ENCODE measurements at places on chromosomes 13 and 19.

GRCh38 chr19:46173886-46174480 lies 25.9 kb downstream of the IGFL2 start:
- DNase-seq: no peak

DNA sequence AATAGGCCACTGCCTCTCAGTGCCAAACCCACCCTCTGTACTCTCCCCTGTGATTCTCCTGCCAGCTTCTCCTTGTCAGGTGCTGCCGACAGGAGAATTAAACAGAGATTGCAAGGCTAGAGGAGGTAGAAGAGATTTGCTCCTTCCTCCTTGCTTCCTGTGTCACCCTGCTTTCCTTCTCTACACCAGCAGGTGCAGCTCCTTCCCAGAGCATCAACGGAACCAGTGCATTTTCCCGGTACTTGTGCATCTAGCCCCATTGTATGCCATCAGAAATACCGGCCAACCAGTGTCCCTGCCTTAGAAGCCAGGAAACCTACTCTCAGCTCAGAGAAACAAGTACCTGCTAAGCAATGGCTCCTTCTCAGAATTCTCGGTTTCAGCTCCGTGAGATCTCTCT lies 253.2 kb downstream of the SUCLA2 start:
- DNase-seq: no peak

GRCh38 chr19:35347171-35347929 lies at the start of gene FFAR1:
Gene FFAR1, plus strand, starts transcription at chr19:35347902. Its CDS starts 3,650 bp downstream, at chr19:35351552.
- no peak for DNase-seq

- DNase-seq: peak; percentile 56
Measured at GRCh38 chr13:52348071-52348470, 57.9 kb downstream of the THSD1 start.

GRCh38 chr13:98959291-98959690 lies 18.6 kb downstream of the DOCK9 start:
- no peak for DNase-seq

DNA sequence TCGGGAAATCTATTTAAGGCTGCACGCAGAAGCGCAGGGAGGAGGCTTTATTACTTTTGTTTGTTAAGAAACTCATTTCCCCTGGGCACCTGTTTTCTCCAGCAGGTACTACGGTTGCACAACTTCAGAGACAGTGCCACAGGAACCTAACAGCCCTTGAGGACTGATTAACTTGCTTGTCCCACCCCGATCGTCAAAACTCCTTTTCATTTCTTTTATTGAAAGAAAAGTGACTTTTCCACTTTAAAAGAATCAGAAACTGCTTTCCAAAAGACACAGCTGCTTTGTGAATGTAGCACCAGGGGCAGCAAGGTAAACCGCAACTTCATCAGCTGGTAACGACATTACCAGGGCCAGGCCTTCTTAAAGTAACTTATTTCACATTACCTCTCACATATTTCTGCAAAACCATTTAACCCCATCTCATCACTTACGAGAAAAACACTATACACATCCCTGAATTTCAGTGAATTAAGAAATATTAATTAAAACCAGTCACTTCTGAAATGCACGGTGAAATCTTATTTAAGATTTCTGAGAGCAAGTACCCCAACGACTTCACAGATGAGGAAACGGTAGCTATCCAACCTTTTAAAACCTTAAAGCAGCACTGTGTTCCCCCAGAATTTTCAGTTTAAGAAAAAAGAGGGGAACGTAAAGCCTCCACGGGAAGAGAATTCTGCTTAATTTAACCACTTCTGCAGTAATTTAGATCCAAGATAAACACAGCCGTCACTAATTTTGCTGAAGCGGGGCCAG lies 1.4 kb downstream of the ANKRD10 start:
- DNase-seq: no peak

- peak; percentile 72 for DNase-seq
Measured at GRCh38 chr13:113562085-113562749, 22.3 kb upstream of the TFDP1 start.

DNA sequence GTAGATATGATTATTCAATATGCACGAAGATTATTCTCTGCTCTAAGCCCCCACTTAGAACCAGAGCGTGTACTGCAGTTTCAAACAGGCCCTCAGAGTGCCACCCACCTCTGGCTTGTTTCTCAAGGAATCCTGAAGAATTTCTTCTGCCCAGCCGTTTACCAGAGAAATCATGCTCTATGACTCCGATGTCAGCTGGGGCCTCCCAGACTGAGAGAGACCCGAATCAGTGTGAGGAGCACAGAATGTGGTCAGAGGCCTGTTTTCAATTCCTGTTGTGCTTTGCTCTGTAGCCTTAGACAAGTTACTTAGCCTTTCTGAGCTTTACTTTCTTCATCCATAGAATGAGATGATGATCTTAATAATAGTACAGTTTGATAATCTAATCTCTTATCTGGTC lies 5.5 kb downstream of the PNMA8C start:
- DNase-seq: no peak

- DNase-seq: no peak
Measured at GRCh38 chr13:20704459-20705069, 1.1 kb downstream of the IL17D start.

DNA sequence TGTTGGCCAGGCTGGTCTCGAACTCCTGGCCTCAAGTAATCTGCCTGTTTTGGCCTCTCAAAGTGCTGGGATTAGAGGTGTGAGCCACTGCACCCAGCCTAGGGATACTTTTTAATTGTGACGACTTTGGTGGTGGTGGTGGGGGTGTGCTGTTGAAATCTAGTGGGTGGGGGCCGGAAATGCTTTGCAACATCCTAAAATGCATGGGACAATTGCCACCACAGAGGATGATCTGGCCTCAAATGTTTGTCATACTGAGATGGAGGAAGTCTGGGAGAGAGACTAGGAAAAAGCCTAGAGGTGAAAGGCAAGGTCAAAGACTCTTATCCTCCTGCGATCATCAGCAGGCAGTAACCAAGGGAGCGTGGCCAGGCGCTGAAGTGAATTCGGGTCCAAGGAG lies 1.4 kb downstream of the NWD1 start:
- no peak for DNase-seq

DNA sequence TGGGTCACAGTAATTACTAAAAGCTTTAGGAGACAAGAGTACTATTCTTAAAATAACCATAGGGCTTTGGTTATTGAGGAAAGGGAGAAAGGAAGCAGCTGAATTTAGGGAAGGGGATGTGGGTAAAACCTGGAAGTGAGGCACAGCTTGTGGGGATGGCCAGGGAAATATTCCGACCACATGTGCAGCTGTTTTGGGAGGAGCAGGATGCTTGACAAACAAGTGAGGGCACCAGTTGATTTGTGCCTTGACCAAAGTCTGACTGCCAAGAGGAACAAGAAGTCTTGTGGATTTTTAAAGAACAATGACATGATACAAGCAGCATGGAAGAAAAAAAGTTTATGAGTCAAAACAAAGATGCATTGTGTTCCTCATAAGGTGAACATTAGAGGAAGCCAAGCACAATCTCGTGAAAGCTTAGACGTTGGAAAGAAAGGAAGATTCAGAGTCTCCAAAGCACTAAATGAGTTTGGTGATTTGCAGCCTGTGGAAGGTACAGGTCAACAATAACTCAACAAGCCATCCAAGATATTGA lies 108.5 kb upstream of the GPC6 start:
- peak; percentile 15 for DNase-seq

DNA sequence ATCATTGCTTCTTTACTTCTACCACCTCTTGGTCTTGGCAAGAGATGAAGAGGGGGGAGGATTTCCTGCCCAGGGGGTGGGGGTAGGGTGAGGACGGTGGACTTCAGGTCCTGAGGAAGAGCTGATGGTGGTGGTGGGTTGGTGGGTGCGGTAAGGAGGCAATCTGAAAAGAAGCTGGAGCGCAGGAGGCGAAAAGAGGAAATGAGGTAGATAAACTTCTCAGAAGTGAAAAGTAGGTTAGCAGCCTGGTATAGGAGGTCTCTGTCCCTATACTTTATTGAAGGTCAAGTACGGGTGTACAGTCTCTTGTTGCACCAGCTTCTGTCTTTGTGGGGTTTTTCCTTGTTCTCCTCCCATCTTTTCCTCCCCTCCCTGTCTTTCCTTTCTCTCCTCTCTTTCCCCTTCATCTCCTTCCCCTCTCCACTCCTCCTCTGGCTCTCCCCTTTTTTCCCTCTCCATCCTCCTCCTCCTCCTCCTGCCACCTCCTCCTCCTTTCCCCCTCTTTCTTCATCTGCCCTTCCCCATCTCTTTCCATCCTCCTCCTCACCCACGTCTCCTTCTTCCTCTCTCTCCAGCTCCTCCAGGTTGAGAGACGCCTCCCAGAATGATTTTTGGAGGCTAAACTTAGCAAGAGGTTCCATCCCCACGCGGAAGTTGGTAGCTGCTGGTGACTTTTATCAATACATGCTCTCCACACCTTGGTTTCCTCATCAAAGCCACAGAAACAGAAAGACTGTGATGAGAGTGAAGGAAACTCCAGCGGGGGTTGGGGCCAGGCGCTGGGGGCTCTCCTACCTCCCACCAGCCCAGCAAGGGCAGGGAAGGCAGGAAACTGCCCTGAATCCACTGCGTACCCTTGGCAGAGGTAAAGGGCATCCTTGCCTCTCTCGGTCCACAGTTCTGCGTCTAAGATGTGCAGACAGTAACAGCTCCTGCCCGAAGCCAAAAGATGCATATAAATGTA lies 15.3 kb downstream of the TNFSF14 start:
- no peak for DNase-seq

DNA sequence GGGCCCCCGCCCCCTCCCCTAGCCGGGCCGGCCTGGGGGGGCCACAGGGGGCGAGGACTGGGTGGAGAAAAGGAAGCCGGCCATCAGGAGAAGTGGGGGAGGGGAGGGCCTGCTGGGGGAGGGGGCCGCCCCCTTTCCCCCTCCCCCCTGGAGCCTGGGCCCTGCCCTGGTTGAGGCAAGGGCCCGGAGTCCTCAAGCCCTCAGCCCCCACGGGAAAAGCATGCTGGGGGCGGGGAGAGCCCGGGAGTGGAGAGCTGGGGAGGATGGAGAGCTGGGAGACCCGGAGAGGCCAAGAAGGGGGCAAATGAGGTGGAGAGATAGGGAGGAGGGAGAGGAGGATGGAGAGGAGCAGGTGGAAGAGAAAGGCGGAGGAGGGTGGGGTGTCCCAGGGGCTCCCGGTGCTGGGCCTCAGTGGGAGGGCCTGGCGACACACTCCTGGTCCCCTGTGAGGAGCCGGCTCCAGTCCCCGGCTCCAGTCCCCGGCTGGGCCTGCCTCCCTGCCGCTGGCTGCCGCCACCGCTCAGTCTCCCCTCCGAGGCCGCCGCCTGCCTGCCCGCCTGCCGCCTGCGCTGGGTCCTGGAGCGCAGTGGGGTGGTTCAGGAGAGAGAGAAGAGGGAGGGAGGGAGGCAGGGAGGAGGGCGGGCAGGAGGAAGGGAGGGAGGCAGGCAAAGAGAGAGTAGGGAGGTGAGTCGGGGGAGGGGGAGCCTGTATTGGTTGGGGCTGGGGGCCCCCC lies at the start of gene GRIK5:
Gene GRIK5, minus strand, starts transcription at position 588 of the 733 bp plus-strand sequence. CDS start 4,436 bp downstream, outside the sequence.
- DNase-seq: no peak

- no peak for DNase-seq
Measured at GRCh38 chr19:40217027-40217810, 965 bp downstream of the TTC9B start.

All from urothelium cell line (cell line).